ENCODE measurements at places on chromosomes 2 and 18.

DNA sequence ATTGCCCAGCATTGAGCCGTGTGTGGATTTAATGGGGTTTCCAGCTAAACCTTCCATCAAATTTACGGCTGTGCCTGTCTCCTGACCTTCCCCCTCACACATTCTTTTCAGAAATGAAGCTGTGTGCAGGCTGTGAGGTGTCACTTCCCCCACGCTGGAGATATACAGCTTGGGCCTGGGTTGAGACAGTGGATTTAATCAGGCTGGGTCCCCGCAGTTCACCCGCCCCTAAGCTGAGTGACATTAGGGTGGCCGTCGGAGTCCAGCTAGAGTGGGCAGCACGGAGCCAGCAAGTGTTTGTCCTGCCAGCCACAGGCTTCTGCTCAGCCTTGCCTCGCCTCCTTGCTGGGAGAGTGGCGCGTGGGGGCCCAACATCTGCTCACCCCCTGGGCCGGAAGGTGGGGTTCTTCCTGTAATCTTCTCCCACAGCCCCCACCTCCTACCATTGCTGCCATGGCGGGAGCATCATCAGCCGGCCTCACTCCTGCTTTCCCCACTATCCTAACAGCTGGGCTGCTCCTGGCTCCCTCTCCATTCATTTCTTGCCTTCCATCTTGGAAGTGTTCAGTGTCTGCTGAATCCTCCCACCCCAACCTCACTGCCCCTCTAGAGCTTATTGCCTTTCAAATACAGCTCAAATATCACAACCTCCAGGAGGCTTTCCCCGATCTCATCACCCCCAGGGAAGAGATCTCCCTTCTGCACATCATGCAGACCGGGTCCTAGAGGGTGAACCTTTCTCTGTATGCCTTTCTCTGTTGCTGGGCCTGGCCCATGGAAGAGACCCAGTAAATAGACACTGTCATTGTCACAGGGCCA, 149.0 kb downstream of the GLI2 start:
- no peak for DNase-seq

DNA sequence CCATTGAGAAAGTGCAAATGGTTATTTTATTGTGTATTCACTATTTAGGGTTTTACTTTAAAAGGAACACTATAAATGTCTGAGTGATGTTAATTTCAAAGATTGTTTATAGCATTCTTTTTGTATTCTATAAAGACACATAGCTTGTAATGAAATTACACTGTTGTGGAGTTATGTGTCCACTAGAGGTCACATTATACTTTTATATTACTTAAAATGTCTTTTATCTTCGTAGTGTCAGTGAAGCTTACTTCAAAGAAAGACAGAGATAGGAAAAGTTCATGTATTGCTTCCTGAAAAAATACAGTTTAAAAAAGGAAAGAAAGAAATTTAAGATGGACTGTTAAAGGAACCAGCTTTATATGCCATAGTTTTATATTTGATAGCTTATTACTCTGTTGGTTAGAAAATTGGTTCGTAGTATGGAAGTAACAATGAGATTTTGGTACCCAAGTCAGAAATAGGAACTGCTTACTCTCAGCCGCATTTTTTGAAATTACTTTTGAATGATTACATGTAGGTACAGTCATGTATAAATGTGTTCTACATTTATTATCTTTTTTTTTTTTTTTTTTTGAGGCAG, 20.5 kb downstream of the APLF start:
- no peak for DNase-seq

GRCh38 chr18:10488017-10488416, 33.6 kb downstream of the APCDD1 start:
- DNase-seq: no peak

GRCh38 chr2:70684846-70685622, 83.0 kb downstream of the ADD2 start:
- DNase-seq: no peak

GRCh38 chr2:69065735-69066336, 52.9 kb downstream of the ANTXR1 start:
- DNase-seq: no peak

DNA sequence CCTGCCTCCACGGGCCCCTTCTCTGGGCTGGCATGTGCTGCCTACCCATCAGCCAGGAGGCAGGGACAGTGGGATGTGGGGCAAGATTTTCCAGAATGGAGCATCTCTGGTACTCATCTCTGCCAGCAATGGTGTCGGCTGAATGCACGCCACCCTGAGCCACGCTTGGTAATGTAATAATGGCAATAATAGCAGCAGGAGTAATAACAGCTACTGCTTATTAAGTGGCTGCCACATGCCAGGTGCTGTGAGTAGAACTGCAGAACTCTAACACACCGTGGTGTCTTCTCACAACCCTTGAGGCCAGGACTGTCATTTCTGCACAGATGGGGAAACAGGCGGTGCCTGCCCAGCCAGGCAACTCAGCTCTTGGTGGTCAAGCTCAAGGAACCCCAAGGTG, 113.6 kb downstream of the CELF4 start:
- no peak for DNase-seq

DNA sequence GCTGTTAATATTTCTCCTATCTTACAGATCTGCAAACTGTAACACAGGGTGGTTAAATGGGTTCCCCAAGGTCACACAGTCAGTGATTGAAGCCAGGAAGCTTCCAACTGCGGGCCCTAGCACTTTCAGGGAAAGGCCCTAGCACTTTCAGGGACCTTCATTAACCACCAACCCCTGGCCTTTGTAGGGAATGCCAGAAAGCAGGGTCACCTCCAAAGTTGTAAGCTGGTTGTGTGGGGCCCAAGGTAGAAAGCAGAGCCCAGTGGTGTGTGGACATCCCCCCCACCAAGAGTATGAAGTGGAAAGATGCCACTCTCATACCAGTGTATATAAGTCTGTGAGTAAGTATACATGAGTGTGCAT, 4.4 kb downstream of the DLX2 start:
- no peak for DNase-seq

DNA sequence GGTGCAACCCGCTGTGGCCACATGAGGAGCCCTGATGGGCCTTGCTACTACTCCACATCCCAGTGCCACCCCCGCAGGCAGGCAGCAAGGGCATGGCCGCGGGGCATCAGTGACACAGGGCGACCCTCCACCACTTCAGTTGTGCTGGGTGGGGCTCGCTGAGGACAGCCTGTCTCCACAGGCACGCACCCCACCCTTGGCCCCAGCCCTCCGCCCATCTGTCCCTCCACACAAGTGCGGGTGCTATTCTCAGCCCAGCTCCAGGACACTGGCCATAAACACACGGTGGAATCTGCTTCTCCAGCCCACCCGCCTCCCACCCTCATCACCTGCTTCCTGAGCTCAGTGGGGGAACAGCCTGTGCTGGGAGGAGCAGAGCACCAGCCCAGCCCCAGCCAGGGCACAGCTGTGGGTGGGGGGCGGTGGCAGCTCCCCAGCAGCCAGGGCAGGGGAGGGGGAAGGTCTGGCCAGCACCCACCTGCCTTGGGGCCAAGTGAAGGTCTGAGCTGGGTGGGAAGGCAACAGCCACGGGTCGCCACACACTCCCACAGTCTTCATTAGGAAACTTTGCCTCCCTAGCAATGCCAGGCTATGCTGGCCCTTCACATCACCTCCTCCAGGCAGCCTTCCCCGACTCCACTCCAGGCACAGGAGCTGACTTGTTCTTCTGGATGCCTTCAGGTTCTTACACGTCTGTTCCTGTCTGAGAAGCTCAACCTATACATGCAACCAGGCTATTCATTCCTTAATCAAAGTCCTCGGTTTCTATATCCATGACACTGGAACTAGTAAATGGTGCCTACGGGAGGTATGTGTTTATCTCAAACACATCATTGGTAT, 16.5 kb downstream of the BIN1 start:
- DNase-seq: no peak

DNA sequence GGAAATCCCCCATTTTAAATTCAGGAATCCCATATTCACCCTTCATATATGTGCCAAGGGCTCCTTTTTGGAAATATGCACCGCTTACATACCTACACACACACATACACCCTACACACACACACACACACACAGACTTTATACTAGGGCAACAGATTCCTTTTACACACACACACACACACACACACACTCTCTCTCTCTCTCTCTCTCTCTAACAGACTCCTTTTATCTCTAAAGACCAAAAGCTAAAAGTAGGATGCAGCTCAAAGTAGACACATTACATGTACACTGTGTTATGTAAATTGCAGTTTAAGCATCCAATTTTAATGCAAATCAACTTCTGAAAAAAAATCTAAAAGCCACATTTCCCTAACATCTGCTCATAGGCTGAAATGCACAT, 130.9 kb upstream of the CAPN13 start:
- no peak for DNase-seq

DNA sequence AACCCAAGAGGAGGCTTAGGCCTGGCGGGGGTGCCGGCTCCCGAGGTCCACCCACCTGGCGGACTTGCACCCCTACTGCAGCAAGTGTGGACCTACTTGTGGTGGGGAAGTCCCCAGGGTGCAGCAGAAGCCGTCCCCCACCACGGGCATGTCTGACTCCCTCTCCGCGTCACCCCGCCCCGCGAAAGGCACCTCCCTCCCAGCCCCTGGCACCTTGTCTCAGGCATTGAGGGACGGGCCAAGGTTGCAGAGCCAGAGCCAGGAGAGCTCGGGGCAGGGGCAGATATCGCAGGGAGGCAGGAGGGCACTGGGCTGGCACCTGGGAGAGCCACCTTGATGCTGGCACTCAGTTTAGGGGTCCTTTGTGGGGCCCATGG, 19.0 kb downstream of the CROCC2 start:
- no peak for DNase-seq

GRCh38 chr18:74249181-74249968, 42.4 kb downstream of the CYB5A start:
- DNase-seq: no peak

- no peak for DNase-seq
Measured at GRCh38 chr2:24861500-24861899, 58.5 kb downstream of the ADCY3 start.

GRCh38 chr2:241066171-241066892, 35.8 kb downstream of the MTERF4 start:
- DNase-seq: no peak

DNA sequence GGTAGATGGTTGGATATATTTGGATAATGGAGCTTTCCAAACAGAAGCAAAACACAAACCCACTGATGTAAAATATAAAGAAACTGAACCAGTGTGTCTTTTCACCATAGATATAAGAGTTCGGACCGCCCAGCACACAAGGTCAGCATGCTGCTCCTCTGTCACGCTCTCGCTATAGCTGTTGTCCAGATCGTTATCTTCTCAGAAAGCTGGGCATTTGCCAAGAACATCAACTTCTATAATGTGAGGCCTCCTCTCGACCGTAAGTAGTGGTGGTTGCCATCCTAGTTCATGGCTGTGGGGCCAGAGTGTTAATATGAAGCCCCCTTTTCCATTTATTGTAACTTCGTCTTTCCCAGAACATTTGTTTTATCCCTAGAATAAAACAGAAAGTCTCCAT, 125.2 kb upstream of the LYPD6 start:
- DNase-seq: no peak

- no peak for DNase-seq
Measured at GRCh38 chr2:235639428-235639773, 145.6 kb downstream of the AGAP1 start.

GRCh38 chr2:144659731-144660275, 139.9 kb upstream of the ZEB2 start:
- DNase-seq: peak; percentile 20

DNA sequence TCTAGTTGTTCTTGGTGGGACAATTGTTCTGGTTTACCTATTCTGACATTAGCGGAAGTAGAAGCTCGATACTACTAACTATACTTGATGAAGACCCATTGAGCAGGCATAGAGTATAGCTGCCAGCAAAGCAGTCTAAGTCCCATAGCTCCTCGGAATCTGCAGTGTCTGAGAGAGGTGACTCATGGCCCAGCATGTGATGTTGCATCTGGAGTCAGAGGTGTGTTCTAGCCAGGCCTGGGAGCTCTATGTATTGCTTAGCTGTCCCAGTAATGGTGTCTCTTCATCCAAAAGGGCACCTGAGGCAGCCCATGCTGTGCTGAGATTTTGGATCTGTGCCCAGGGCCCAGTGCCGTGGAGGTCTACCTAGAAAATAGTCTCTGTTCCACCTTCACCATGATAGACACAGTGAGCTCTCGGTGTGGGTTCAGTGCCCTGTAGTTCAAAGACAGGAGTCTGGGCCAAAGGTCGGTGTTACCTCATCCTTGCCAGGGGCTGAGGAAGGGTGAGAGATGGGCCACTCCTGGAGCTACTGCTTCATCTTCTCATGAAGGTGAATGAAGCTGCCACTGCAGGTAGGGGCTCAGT, 47.3 kb downstream of the MEX3C start:
- no peak for DNase-seq

DNA sequence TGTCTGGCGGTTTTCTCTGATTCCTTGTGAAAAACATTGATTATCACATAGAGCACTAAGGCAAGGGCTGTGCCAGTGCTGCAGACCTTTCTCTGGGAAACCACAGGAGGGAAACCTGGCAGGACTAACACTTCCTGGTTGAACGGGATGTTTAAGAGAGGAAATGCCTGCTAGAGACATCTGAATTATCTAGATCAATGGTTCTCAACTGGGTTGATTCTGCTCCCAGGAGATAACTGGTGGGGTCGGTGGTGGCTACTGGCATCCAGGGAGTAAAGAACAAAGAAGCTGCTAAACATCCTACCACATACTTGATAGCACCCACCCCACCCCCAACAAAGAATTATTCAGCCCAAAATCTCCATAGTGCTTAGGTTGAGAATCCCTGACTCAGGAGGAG, 37.5 kb downstream of the DDX18 start:
- no peak for DNase-seq

- no peak for DNase-seq
Measured at GRCh38 chr2:40512256-40512655, 60.4 kb upstream of the SLC8A1 start.

DNA sequence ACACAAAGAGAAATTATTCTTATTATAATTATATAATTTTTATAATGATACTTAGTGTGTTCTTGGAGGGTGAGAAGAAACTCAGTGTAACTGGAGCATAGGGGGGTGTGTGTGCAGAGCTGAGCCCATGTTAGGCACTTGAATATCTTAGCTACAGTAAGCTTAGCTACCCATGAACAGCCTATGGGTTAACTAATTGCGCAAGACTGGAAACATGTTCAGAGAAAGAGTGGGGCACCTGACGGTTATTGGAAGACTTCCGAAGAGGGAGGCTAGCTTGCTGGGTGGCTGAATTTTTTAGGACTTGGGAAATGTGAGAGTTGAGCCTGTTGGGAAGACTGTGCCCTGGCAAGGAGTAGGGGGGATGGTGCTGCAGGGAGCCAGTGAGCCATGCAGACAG, 229.2 kb downstream of the SLC4A3 start:
- no peak for DNase-seq

DNA sequence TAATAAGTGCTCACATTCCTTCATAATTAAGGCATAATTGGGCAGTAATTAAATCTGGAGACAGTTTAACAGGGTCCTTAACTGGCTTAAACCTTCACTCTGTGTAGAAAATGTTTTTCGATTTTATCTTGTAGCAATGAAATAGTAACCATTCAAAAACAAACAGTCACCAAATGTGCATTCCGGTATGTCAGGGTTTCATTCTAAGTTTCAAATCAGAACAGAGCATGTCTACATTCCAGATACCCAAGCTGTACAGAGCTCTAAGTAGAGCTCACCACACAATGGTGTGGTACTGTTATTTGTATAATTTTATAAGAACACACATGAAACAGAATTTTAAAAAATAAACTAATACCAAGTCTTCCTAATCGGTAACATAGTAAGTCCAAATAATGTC, 52.6 kb downstream of the SMAD2 start:
- no peak for DNase-seq

GRCh38 chr2:116687371-116687770, 1127.1 kb upstream of the DDX18 start:
- no peak for DNase-seq

GRCh38 chr2:112821142-112821541, 15.4 kb downstream of the IL1B start:
- DNase-seq: no peak

All from stimulated activated CD8-positive, alpha-beta memory T cell treated with anti-CD3 and anti-CD28 coated beads, Interleukin-2, amount 100 ng/mL, for 1 hour (primary cell).